Activated T-helper 1 cell treated with anti-CD3 and anti-CD28 coated beads, Interleukin-12 subunit alpha, Interleukin-12 subunit beta, Interleukin-2, Interleukin-4 antibody, amounts not matched to agents 30 ng/mL and 10 ng/mL and 1 ng/mL, durations not matched to agents 14 hours and 24 hours and 36 hours (primary cell): ENCODE measurements at places on chromosomes 16 and 17. TPM values are rescaled to one million over a fixed set of nuclear protein-coding genes. Genes with fewer than 3 reads are reported as not detected.
A peak's percentile ranks its signal among the peaks of the same experiment; 100 is the strongest.

DNA sequence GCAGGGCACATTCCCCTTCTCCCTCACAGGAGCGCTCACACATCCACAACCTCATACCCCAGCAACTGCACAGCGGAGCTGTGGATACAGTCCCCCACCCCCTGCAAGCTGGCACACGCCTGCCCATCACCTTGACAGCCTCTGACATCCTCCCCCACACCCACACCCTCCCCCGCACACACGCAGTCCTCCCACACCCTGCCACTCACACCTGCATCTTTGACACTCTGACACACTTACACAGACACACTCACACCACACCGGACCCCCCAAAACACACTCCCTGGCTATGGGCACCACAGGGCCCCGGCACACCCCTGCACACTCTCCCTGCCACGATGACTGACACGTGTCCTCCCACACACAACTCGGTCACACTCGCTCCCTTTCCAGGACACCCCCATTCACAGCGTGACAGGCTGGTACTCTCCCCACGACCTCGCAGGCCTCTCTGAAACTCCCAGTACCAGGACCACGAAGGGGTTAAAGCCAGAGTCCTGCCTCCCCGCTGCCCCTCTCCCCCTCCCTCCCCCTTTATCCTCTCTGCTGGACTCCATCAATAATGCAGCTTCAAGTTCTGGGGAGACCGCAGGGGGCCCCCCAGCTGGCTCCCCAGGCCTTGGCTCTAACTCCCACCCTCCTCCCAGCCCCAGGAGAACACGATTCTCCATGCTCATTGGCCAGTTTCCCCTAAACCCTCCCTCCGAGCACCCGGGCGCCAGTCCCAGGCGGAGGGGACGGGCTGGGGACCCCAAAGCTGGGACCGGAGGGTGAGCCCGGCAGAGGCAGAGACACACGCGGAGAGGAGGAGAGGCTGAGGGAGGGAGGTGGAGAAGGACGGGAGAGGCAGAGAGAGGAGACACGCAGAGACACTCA lies at the start of gene PPP1R1B:
Gene PPP1R1B (plus strand): TSS at position 782 of the 876 bp plus-strand sequence. CDS start 441 bp downstream, outside the sequence.
- H3K4me1 ChIP-seq = peaks cover 33% of the 10 kb centered on the region
- no peak for DNase-seq
- H3K36me3 ChIP-seq = no peaks in the 10 kb centered on the region
- H3K27ac ChIP-seq = no peak within 1 kb of the TSS
- no peak within 1 kb of the TSS for H3K4me3 ChIP-seq

GRCh38 chr17:52143542-52143941 lies 15.0 kb downstream of the CA10 start:
- no peak for DNase-seq
- no peaks in the 10 kb centered on the region for H3K36me3 ChIP-seq
- peaks cover 9% of the 10 kb centered on the region for H3K4me1 ChIP-seq
- H3K27ac ChIP-seq = no peak overlapping the region
- no peak overlapping the region for H3K4me3 ChIP-seq

DNA sequence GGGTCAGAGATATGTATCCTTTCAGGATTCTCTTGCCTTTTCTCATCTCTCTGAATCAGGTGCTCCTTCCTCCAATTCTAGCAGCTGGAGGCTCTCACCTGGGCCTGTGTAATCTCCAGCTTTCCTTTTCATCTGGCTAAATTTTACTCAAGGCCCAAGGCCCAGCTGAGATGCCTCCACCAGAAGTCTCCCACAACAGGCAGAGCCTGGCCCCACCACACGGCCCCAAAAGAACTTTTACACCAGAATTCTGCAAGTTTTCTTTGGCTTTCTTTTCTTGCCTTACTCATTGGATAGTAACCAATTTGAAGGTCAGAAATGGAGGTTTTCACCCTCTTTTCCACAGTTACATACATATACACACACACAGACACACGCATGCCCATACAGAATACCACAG lies 14.6 kb downstream of the RND2 start:
- peaks cover 9% of the 10 kb centered on the region for H3K36me3 ChIP-seq
- H3K27me3 ChIP-seq = no peaks in the 10 kb centered on the region
- H3K4me1 ChIP-seq = no peaks in the 10 kb centered on the region
- no peak overlapping the region for H3K4me3 ChIP-seq
- no peak for DNase-seq

DNA sequence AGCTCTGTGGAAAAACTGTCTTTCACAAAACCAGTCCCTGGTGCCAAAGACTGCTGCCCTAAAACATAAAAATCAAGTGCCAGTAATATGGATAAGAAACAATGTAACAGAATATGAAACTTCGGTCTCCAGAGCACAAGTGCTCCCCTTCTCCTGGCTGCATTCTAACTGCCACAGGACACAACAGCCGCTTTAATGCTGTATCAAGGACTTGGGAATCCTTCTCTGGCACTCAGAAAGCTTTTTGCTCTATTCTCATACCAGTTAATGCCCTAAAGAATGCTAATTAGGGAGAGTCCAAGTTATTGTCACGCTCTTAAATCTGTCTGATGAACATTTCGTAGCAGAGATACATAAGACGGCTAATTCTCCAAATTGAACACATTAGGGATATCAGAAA lies 90.9 kb downstream of the PARN start:
- no peak overlapping the region for H3K4me3 ChIP-seq
- H3K36me3 ChIP-seq = peaks cover 21% of the 10 kb centered on the region
- no peak overlapping the region for H3K27ac ChIP-seq
- DNase-seq = no peak
- H3K4me1 ChIP-seq = no peaks in the 10 kb centered on the region

GRCh38 chr16:81668243-81669097 lies 110.6 kb upstream of the PLCG2 start:
- peak overlapping the region; percentile 76 for H3K27ac ChIP-seq
- no peaks in the 10 kb centered on the region for H3K27me3 ChIP-seq
- no peak for DNase-seq
- H3K4me1 ChIP-seq = peaks cover 4% of the 10 kb centered on the region
- H3K4me3 ChIP-seq = no peak overlapping the region

- H3K27ac ChIP-seq = no peak overlapping the region
- H3K4me3 ChIP-seq = no peak overlapping the region
- H3K36me3 ChIP-seq = no peaks in the 10 kb centered on the region
- peaks cover 1% of the 10 kb centered on the region for H3K27me3 ChIP-seq
- no peaks in the 10 kb centered on the region for H3K4me1 ChIP-seq
Observed at GRCh38 chr17:10618202-10618635, 38.9 kb downstream of the MYH3 start.

GRCh38 chr16:86297391-86297790 lies 212.9 kb upstream of the FOXF1 start:
- H3K36me3 ChIP-seq = no peaks in the 10 kb centered on the region
- no peak for DNase-seq
- H3K4me1 ChIP-seq = no peaks in the 10 kb centered on the region
- H3K27ac ChIP-seq = no peak overlapping the region

DNA sequence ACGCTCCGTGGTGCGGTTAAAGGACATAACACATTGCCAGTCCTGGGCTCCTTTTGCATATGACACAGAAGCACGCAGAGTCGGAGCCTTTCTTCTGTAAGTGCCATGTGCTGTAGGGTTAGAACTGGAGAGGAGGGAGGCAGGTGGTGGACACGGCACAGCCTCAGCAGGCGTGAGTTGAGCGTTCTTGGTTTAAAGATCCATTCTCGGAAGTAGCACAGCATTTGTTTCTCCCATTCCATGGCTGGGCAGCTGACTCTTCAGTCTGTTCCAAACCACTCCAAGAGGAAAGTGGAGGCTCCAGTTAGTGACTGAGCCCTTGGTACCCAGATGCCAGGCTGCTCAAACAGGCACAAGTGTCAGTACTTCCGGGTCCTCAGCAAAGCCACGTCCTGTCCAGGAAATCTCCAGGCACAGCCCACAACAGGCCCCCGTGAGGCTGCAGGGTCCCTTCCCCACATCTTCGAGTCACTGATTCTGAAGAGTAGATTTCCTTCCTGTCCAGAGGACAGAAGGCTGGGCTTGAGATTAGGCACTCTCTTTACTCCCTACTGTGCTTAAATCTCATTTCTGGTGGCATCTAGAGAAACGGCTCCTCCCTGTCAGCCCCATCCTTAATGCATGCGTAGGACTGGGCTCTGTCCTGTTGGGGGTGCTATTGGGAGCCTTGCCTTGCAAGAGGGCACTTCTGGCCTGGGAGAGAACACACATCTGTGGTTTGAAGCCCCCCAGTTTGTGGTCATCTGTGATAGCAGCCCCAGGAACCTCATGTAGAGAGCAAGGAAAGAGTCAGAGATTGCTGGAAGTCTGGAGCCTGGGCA lies 39.6 kb upstream of the NAT9 start:
- no peak for DNase-seq
- H3K4me3 ChIP-seq = no peak overlapping the region
- H3K36me3 ChIP-seq = peaks cover 12% of the 10 kb centered on the region

- H3K4me1 ChIP-seq = peaks cover 19% of the 10 kb centered on the region
- H3K36me3 ChIP-seq = peaks cover 53% of the 10 kb centered on the region
- H3K27me3 ChIP-seq = no peaks in the 10 kb centered on the region
Observed at GRCh38 chr16:18836702-18837101, 35.4 kb upstream of the ARL6IP1 start.

DNA sequence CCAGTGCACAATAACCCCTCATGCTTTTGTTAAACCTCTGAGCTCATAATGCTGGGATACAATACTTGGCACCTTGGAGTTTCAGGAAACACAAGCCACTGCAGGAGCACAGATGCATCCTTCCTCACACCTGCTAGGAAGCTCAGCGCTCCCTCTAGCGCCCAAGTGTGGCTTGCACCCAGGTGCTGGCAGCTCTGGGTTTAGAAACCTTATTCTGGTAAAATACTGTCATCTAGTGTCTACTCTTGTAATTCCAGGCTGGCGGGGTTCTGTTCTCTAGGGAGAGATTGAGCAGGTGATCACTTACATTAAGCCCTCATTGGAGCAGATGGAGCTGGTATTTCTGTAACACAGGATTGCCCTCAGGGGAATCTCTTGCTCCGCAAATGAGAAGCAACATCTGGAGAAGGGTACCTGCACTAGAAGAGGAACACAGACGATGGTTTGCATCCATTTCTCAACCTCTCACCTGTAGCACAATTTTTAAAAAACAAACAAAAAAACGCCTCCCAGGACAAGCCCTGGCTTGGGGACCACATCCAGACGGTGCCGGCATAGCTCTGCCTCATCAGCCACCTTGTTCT lies 1.5 kb downstream of the CCL1 start:
- peaks cover 1% of the 10 kb centered on the region for H3K36me3 ChIP-seq
- no peak overlapping the region for H3K27ac ChIP-seq
- DNase-seq = peak; percentile 79
- H3K4me3 ChIP-seq = peak overlapping the region; percentile 57
- H3K27me3 ChIP-seq = peaks cover 15% of the 10 kb centered on the region

DNA sequence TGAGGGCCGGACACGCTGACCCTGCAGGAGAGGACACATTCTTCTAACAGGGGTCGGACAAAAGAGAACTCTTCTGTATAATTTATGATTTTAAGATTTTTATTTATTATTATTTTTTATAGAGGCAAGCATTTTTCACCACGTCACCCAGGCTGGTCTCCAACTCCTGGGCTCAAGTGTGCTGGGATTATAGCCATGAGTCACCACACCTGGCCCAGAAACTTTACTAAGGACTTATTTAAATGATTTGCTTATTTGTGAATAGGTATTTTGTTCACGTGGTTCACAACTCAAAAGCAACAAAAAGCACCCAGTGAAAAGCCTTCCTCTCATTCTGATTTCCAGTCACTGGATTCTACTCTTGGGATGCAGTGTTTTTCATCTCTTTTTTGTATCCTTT lies 2.3 kb upstream of the SERPINF1 start:
- peaks cover 2% of the 10 kb centered on the region for H3K36me3 ChIP-seq
- no peak for DNase-seq
- H3K27ac ChIP-seq = no peak overlapping the region
- H3K4me1 ChIP-seq = peaks cover 27% of the 10 kb centered on the region

DNA sequence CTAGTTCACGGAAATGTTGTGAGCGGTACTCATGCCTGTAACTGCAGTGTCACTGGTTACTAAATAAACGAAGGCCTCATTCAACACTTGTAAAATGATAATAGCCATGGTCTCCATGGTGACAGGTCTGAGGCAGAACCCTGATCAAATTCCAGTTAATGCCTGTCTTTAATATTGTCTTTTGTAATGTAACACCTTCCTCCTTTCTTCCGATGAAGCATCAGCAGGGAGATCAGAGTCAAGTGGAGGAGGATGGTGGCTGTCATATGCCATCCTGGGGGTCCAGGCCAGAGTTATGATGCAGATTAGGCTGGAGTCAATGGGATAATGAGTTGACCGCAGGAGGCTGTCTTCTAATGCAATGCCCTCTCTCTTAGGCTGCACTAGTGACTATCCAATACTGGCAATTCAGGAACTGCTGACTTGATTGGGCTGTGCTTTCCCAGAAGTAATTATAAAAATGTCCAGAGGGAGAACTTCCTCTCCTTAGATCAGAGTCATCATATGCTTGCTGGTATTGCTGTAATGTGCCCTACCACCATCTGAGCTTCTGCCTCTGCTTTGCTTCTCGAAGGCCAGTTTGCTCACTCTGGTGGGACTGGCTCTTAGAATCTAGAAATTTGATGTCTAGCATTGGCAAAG lies 419.1 kb downstream of the CA10 start:
- no peak overlapping the region for H3K4me3 ChIP-seq

- H3K36me3 ChIP-seq = no peaks in the 10 kb centered on the region
- no peaks in the 10 kb centered on the region for H3K4me1 ChIP-seq
- no peak for DNase-seq
- no peak overlapping the region for H3K4me3 ChIP-seq
- peaks cover 14% of the 10 kb centered on the region for H3K27me3 ChIP-seq
Observed at GRCh38 chr17:79647456-79647915, 36.6 kb upstream of the RBFOX3 start.

DNA sequence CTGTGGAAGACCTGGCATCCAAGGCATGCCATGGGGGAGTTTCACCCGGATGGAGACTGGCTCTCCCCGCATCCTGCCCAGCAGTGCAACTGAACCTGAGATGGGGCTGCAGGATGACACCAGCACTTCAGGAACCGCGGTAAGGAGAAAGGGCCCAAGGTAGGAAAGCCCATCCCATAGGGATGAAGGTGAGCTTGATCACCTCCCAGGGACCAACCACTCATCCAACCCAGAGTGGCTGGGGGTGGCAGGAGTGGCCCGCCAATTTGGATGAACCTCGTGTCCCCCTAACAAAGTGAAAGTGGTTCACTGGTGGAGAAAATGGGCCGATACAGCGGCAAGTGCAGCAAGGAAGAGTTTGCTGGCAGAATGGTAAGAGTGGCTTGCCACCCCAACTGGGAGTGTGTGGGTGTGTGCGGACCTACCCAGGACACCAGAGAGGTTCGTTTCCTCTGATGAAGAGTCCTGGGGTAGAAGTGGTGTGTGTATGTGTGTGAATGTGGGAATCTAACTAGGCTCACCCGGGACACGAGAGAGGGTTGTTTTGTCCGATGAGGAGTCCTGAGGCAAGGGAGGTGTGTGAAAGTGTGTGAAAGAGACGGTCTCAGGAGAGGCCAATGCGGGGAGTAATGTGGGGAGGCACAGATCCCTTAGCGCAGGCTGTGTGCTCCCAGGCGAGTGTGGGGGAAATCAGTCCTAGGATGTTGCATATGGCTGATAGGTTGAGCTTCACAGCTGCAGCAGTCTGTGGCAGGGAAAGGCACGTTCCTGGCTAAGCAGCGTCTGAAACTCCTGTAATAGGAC lies 22.6 kb downstream of the ACSM1 start:
- peaks cover 3% of the 10 kb centered on the region for H3K27me3 ChIP-seq
- peak overlapping the region; percentile 62 for H3K4me3 ChIP-seq
- H3K4me1 ChIP-seq = peaks cover 24% of the 10 kb centered on the region
- H3K36me3 ChIP-seq = no peaks in the 10 kb centered on the region
- no peak overlapping the region for H3K27ac ChIP-seq
- no peak for DNase-seq

ITGAD gene
- not detected in 2 replicates for total RNA-seq

TCAP gene
- total RNA-seq = 0.96 and 1.4 TPM in 2 replicates

EFNB3 gene
- 0.08 TPM in 1 of 2 replicates, not detected in the other for total RNA-seq

CCL8 gene
- not detected in 2 replicates for total RNA-seq
